ENCODE measurements at places on chromosomes 12 and 14.

GRCh38 chr12:86256163-86256562 is at the start of gene MGAT4C:
Gene MGAT4C (minus strand): TSS chr12:86256391.
- no peak for DNase-seq

GRCh38 chr14:83140756-83141155 is 1607.1 kb upstream of the SEL1L start:
- DNase-seq, result no peak

GRCh38 chr14:75724414-75725204 is 63.6 kb downstream of the TTLL5 start:
- DNase-seq, result no peak

DNA sequence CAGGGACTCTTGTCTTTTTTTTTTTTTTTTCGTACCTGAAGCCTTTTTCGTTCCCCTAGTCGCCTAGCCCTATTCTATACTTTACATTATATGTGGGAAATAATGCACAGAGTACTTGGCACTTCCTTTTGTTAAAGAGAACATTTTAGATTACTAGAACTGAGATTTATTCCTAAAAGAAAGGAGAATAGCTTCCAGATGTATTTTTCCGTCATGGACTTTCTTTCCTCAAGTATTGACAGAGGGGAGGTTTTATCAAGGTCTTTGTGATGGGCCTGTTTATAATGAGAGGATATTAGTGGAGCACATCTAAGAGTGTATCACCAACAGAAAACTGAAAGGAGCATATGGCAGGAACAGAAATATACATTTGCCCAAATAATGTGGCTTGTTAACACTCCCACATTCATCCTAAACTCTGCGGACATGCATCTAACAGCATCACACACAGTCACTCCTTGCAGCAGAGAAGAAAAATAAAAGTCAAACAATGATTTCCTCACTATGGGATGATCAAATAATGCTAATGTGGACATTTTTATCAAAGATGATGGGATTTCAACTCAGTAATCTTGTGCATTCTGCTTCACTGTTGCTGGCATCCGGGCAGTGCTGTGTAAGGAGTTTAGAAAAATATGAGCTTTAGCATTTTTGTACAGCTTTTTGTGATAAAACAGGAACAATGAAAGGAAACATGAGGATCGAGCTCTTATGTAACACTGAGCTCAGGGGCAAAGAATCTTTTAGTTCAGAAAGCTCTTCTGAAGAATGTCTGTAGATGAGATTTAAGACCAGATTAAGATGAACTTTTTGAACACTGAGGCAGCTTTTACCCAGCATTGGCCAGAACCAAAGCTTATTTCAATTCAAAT is 183.1 kb downstream of the EGLN3 start:
- DNase-seq, result no peak

- no peak for DNase-seq
Measured at GRCh38 chr12:80226576-80226975, 127.2 kb downstream of the OTOGL start.

- DNase-seq, result no peak
Measured at GRCh38 chr14:64979336-64980074, 7.2 kb upstream of the FNTB start.

- DNase-seq, result no peak
Measured at GRCh38 chr12:21971344-21971743, 30.1 kb upstream of the ABCC9 start.
